AG08396 (cell line): ENCODE measurements at places on chromosomes 6 and 20.
A peak's percentile ranks its signal among the peaks of the same experiment; 100 is the strongest.

DNA sequence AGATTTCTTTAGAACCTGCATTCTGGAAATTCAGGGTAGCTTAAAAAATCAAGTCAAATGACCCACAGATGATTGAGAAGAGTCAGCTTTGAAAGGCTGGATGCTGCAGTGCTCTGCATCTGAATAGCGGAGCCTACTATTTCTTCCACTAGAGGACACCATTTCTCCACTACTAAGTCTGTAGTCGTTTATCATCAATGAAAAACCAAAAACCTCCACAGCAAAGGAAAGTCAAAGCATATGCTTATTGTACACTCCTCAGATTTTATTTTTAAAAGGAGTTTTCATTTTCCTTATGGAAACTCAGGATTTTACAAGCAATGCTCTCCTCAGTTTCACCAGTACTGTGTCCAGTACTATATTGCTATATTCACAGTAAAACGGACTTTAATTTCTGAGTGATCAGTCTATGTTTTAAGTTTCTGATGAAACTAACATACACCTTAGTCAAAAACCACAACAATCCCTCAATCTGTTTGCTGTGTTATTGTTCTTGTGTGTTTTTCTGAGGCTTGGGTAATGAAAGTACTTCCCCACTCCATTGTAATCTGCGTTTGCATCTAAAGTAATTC lies 50.5 kb upstream of the ENPP5 start:
- DNase-seq, result peak; percentile 26

DNA sequence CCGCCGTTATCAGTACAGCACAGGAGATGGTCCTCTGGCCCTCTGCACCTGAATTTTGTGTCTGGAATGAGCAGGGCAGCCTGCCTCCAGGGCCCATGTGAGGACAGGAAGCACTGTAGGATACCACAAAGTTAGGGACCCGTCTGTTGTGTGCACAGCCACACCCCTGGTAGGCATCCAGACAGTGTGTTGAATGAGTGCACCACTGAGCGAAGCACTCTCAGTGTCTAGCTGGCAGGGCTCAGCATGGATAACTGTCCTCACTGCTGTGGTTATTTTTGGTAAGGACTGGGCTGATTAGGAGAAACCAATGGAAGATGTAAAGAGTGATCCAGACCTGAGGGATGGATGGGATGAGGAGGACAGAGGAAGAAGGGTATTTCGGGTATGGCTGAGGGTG lies 178.7 kb downstream of the CLIC5 start:
- DNase-seq, result no peak

GRCh38 chr20:2815242-2815900 lies 584 bp downstream of the C20orf141 start:
- no peak for DNase-seq

GRCh38 chr20:21272679-21273078 lies 30.5 kb upstream of the XRN2 start:
- DNase-seq, result no peak

GRCh38 chr6:118993358-118993757 lies 58.4 kb upstream of the MCM9 start:
- no peak for DNase-seq

GRCh38 chr6:134312038-134312660 lies 5.8 kb downstream of the SGK1 start:
- DNase-seq, result no peak

- DNase-seq, result no peak
These were observed 176.9 kb downstream of the SYNDIG1 start for GRCh38 chr20:24646321-24646720.

DNA sequence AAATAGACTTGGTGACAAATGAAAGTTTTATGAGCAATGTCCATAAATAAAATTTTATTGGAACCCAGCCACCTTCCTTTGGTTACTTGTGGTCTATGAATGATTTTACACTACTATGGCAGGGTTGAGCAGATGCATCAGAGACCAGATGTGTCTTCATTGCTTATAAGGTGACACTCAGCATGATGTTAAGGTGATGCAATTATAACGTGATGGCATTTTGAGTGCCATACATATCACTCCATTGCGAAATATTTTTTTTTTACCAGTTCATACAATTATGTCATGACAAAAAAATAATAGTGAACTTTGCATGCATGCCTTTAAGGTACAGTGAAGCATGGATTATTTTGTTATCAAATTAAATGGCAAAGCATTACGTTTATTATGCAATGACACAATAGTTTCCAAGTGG lies 96.0 kb downstream of the ADTRP start:
- no peak for DNase-seq

GRCh38 chr6:3433005-3433404 lies 23.8 kb downstream of the SLC22A23 start:
- no peak for DNase-seq

DNA sequence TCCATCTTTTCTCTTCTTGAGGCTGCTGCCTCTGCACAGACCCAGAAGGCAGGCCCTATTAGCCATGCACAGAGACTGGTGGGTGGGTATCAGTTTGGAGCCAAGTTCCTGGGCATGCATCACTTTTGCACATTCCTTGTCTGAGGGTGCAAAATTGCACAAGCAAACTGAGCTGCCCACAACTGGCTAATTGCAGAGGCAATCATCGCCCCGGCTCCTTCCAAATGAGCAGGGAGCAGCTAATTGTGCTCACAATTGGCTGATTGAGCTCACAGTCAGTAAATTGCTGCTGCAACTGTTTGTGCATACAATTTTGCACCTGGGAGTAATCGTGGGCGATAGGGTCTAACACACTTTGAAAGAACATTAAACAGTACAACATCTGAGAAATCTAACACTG lies 511.4 kb downstream of the DHX35 start:
- DNase-seq, result no peak

- DNase-seq, result no peak
These were observed 65.9 kb downstream of the AIG1 start for GRCh38 chr6:143126574-143126941.

GRCh38 chr20:11210611-11211010 lies 536.8 kb upstream of the JAG1 start:
- no peak for DNase-seq

DNA sequence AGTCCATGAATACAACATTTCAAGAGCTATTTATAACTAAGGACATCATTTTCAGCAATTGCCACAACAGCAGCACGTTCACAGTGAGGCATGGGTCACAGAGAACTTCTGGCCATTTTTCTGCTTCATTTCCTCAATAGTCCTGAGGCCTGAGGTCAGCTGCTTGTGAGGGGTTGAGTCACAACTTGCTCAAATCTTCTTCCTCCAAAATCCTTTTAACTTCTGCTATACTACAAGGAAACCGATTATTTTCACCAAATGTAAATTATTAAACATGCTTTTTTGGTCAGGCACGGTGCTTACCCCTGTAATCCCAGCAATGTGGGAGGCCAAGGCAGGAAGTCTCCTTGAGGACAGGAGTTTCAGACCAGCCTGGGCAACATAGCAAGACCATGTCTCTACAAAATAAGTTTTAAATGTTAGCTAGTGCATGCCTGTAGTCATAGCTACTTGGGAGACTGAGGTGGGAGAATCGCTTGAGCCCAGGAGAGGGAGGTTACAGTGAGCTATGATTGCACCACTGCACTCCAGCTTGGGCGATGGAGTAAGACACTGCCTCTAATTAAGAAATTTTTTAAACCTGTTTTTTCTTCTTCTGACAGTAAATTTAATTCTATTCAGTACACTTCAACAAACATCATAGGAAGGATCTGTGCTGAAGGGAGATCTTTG lies 11.1 kb upstream of the SLC16A10 start:
- no peak for DNase-seq

DNA sequence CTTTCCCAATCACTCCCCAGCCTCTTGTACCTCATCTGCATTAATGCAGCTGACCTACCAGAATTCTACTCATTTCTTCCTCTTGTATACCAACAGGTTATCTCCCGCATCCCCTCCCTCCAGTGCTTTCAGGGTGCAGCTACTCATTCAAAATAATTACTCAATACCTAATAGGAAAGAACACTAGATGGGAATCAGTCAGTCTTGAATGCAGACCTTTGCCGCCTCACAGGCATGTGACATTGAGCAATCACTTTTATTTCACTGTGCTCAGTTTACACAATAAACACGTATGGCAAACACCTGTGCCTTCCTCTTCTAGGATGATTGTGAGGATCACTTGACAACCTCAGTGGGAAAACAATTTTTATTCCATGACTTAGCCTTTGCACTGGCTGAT lies 13.3 kb downstream of the ZSCAN31 start:
- DNase-seq, result no peak

GRCh38 chr6:452301-453067 lies 60.9 kb downstream of the IRF4 start:
- DNase-seq, result no peak

- DNase-seq, result peak; percentile 79
These were observed 41.5 kb upstream of the SRF start for GRCh38 chr6:43129434-43130194.

GRCh38 chr6:81668615-81669047 lies 83.8 kb downstream of the TENT5A start:
- DNase-seq, result no peak

DNA sequence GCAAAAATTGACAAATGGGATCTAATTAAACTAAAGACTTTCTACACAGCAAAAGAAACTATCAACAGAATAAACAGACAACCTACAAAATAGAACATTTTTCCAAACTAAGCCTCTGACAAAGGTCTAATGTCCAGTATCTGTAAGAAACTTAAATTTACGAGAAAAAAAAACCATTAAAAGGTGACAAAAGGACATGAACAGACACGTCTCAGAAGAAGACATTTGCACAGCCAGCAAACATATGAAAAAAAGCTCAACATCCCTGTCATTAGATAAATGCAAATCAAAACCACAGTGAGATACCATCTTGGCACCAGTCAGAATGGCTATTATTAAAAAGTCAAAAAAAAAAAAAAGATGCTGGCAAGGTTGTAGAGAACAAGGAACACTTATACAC lies 70.6 kb upstream of the GRIK2 start:
- no peak for DNase-seq

DNA sequence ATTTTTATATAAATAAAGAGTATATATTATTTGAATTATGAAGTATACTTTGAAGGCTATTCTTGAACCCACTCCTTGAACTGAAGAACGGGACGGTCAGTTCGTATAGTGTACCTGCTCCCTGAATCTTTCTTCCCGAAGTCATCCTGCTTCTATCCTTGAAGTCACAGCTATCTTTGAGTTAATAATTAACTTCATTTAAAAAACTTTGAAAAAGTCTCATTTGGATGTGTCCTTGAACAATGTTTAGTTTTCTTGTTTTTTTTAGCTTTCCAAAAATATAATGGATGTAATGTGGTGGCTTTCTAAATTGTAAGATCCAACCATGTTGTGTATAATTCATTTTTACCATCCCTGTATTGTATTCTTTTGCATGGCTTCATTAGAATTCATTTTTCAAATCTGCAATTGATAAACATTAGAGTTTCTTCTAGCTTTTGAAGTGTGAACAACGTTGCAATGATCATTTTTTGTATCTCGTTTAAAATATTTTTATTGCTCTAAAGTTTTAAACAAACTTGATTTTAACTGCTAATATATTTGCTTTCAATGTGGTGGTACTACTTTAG lies 94.4 kb downstream of the NCOA3 start:
- no peak for DNase-seq

GRCh38 chr6:169964486-169965180 lies 213.2 kb downstream of the ERMARD start:
- DNase-seq, result no peak

DNA sequence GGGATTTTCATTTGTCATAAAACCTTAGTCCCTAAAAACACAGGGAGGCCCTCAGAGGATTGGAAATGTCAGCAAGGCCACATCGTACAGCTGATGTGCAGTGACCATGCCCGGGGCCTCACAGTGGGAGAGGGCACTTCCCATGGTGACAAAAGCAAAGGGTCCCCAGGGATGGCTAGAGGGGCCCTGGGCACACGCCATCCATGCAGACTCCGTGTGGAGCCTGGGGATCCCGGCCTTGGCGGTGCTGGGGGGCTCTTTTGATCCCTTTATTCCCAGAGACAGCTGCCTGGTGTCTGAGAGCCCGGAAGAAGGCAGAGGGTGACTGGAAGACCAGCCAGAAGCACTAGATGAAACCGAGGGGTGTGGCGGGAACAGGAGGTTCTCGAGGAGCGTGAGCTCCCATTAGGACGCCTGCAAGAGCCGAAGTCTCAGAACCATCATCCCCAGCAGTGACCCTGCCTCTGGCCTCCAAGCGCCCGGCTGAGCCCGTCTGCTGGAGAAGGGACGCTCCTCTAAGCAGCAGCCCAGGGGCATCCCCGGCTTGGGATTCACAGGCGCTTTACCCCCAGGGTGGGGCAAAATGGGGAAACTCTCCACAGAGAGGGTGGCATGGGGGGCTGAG lies 49.1 kb upstream of the FRMD1 start:
- DNase-seq, result peak; percentile 2

GRCh38 chr6:87210979-87211378 lies 55.6 kb downstream of the ZNF292 start:
- no peak for DNase-seq

- DNase-seq, result no peak
These were observed 9.9 kb downstream of the TBCC start for GRCh38 chr6:42735976-42736375.
